ENCODE measurements at places on chromosomes 2 and 18.

DNA sequence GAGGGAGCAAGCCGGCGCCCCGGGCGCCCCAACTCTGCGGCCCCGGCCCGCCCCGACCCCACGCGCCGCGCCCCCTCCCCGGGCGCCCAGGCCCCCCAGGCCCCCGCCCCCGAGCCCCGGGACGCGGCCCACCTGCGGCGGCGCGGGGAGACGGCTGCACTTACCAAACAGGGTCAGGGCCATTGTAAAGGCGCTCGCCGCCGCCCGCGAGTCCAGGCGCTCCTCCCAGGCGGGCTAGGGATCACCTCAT is 526 bp downstream of the CHN1 start:
- no peak for DNase-seq

DNA sequence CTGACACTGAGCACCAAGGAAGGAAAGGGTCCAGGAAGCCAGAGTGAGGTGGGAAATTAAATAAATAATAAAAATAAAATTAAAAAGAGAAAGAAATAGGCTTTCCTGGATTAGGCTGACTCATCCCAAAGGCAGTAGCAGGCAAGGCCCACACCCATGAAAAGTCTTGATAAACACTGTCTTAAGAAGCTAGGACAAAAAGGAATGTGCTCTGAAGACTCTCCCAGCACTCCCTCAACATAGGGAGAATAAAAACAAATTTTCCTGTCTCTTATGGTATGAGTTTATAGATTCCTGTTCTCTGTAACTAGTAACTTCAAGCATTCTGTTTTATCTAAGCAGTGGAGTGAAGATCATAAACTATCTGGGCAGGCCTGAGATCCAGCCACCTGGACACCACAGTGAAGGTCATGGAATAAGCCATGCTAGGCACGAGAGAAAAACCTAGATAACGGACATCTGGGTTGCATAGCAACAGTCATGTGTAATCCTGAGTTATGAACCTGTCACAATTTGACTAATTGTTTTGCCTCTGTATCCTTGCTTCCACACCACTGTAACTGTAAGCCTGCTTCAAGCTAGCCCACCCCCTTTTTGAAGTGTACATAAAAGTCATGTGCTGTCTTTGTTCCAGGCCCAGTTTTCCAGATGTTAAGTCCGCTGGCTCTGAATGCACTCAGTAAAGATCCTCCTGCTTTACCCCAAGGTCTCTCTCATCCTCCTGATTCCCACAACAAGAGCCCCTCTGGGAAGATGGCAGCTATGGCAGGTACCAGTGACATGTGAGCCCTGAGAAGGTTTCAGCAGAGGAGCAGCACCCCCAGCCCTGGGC is 107.8 kb downstream of the NDUFA10 start:
- no peak for DNase-seq

GRCh38 chr18:50638884-50639420 is 79.1 kb downstream of the MAPK4 start:
- DNase-seq, result no peak

GRCh38 chr2:7868836-7869235 is 813.0 kb upstream of the ID2 start:
- no peak for DNase-seq

- DNase-seq, result no peak
Observed at GRCh38 chr2:202355993-202356505, 20.1 kb upstream of the BMPR2 start.

DNA sequence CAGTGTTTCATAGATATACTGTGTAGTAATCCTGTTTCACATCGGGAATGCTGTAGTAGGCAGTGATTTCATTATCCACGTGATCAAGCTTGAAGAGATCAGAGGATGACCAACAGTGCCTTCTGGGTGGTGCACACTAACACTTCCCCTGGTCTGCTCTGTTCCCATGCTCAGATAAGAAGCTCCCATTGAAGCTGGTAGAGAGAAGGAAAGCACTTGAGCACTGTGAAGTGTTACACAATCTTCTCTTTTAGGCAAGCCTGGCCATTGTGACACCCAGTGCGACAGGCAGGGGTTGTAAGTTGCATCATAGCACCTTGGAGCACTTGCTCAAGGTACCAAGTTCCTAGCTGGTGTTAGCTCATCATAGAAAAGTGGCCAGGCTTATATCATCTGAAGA is 30.6 kb upstream of the GPD2 start:
- DNase-seq, result no peak

DNA sequence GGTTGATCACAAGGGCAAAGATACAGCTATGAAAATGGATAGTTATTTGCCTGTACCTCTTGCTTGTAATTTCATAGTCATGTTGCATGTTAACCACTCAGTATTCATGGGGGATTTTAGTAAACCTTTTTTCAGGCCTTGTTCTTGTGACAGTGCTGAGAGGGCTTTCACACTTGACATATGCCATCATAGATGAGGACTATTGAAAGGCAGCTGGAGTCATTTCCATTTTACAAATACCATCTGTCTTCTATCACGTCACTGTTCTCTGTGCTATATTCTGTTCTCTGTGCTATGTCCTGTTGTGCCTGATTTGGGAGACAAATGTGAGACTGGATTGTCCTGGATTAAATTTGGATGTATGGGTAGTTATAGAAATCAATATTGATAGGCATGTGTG is 131.7 kb downstream of the LYPD6B start:
- DNase-seq, result no peak

- DNase-seq, result no peak
Observed at GRCh38 chr2:40480073-40480472, 28.2 kb upstream of the SLC8A1 start.

DNA sequence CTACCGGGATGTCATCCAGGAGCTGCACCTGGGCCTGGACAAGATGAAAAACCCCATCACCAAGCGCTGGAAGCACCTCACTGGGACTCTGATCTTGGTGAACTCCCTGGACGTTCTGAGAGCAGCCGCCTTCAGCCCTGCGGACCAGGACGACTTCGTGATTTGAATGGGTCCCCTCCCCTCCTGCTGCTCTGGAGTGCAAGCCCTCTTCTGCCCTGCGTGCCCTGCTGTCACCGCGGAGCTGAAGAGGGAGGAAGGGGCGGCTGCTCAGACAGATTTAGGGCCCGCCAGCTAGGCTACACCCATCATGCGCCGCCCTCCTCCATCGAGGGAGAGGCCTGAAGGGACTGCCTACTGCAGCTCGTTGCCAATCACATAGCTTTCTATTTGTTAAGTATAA is 101.8 kb downstream of the SH3BP4 start:
- no peak for DNase-seq

DNA sequence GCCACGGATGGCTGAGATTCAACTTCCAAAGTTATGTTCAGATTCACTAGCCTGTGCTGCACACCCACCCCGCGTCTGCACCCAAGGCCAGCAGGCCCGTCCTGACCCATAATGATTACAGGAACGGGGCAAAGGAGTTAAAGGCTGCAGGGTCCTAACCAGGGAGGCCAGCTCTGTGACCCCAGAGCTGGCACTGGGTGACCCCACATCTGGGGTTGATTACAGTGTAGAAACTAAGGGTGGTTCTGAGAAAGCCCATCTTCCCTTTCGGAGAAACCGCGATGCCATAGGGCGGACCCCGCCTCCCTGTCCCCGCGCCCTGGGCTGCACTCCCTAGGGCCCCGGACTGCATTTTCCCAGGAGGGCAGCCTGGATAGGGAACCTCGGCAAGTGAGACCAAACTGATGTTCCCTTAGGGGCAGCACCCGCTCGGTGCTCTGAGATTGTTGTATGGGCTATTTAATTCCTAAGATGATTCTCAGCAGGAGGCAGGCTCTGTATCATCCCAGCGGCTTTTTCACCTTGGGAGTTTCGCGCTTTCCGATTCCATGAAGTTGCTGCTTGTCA is 2.2 kb upstream of the GPR148 start:
- DNase-seq, result no peak

- DNase-seq, result no peak
Observed at GRCh38 chr2:211930331-211930730, 608.3 kb downstream of the ERBB4 start.

GRCh38 chr2:25756536-25756935 is 83.2 kb upstream of the DTNB start:
- no peak for DNase-seq

Measured in fibroblast of the conjunctiva (primary cell).